ENCODE measurements at places on chromosomes 7 and 10. TPM values are rescaled to one million over a fixed set of nuclear protein-coding genes. Genes with fewer than 3 reads are reported as not detected.

GRCh38 chr10:93069245-93069561 lies 4.5 kb upstream of the CYP26A1 start:
- no peak overlapping the region for H3K4me3 ChIP-seq
- no peak for DNase-seq
- peaks cover 100% of the 10 kb centered on the region for H3K27me3 ChIP-seq
- H3K27ac ChIP-seq = no peak overlapping the region
- H3K36me3 ChIP-seq = no peaks in the 10 kb centered on the region

- peaks cover 28% of the 10 kb centered on the region for H3K27me3 ChIP-seq
- H3K4me1 ChIP-seq = peaks cover 4% of the 10 kb centered on the region
- no peaks in the 10 kb centered on the region for H3K36me3 ChIP-seq
- peak overlapping the region; percentile 96 for H3K27ac ChIP-seq
- no peak for DNase-seq
- no peak overlapping the region for H3K4me3 ChIP-seq
These were observed 2.1 kb downstream of the BAIAP2L1 start for GRCh38 chr7:98398567-98399372.

Gene SLC29A4
- 1.1 TPM for total RNA-seq

DNA sequence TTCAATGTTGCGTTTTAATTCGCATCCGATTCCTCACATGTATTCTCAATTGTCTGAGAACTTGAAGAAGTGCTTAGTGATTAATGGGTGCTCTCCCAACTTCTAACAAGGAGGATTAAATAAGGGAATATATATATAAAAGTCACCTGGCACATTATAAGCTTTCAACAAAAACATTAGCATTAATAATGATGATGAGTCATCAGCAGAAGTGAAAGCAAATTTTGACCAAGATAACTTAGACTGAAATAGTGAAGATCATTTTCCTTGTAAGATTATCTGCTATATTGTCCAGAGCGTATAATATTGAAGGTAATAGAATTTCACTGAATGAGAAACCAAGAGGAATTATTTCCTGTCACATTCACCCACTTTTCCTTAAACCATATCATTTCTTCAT lies 8.5 kb downstream of the ASAH2 start:
- no peaks in the 10 kb centered on the region for H3K4me1 ChIP-seq
- no peaks in the 10 kb centered on the region for H3K27me3 ChIP-seq
- H3K36me3 ChIP-seq = no peaks in the 10 kb centered on the region
- no peak overlapping the region for H3K4me3 ChIP-seq

DNA sequence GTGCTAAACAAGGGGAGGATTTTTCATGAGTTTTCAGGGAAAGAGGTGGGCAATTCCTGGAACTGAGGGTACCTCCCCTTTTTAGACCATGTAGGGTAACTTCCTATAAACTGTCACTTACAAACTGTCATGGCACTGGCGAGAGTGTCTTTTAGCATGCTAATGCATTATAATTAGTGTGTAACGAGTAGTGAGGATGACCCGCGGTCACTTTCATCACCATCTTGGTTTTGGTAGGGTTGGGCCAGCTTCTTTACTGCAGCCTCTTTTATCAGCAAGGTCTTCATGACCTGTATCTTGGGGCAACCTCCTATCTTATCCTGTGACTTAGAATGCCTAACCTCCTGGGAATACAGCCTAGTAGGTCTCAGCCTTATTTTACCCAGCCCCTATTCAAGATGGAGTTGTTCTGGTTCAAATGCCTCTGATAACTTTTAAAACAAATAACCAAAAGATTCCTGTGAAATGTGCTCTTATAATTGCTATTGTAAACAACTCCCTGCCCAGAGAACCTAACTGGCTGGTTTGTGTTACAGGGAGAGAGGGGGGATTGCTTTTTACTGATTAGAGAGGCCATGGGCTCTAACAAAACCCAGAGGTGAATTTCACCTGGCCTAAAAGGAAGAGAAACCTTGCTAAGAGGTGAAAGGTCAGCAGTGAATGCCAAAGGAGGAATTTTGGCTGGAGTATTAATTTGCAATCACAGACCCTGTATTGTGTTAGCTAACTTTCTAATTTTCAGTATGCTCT lies 64.3 kb downstream of the EEPD1 start:
- no peaks in the 10 kb centered on the region for H3K27me3 ChIP-seq
- H3K27ac ChIP-seq = no peak overlapping the region
- no peaks in the 10 kb centered on the region for H3K36me3 ChIP-seq
- H3K4me3 ChIP-seq = no peak overlapping the region
- DNase-seq = no peak
- peaks cover 30% of the 10 kb centered on the region for H3K4me1 ChIP-seq

- no peaks in the 10 kb centered on the region for H3K36me3 ChIP-seq
- H3K27ac ChIP-seq = peak overlapping the region; percentile 65
- H3K27me3 ChIP-seq = no peaks in the 10 kb centered on the region
- no peak overlapping the region for H3K4me3 ChIP-seq
These were observed 49.7 kb upstream of the GLCCI1 start for GRCh38 chr7:7918736-7919448.

GRCh38 chr10:44172883-44173607 lies 211.9 kb downstream of the CXCL12 start:
- DNase-seq = no peak
- H3K36me3 ChIP-seq = no peaks in the 10 kb centered on the region
- H3K4me3 ChIP-seq = no peak overlapping the region
- no peak overlapping the region for H3K27ac ChIP-seq

Gene OR2A12
- total RNA-seq = not detected

- H3K4me3 ChIP-seq = no peak overlapping the region
- H3K36me3 ChIP-seq = no peaks in the 10 kb centered on the region
- peaks cover 2% of the 10 kb centered on the region for H3K27me3 ChIP-seq
These were observed 142.1 kb downstream of the PAXIP1 start for GRCh38 chr7:154860621-154861375.

- no peak overlapping the region for H3K27ac ChIP-seq
- no peak for DNase-seq
- no peaks in the 10 kb centered on the region for H3K36me3 ChIP-seq
- H3K4me3 ChIP-seq = no peak overlapping the region
- H3K27me3 ChIP-seq = no peaks in the 10 kb centered on the region
These were observed 8.1 kb downstream of the TMEM248 start for GRCh38 chr7:66929165-66929564.

Gene CALML3
- not detected for total RNA-seq

Gene NUTM2B
- 1.6 TPM for total RNA-seq

- no peak overlapping the region for H3K27ac ChIP-seq
- DNase-seq = no peak
- H3K4me1 ChIP-seq = no peaks in the 10 kb centered on the region
- H3K36me3 ChIP-seq = no peaks in the 10 kb centered on the region
- no peak overlapping the region for H3K4me3 ChIP-seq
These were observed 87.1 kb downstream of the EGFR start for GRCh38 chr7:55105952-55106351.

DNA sequence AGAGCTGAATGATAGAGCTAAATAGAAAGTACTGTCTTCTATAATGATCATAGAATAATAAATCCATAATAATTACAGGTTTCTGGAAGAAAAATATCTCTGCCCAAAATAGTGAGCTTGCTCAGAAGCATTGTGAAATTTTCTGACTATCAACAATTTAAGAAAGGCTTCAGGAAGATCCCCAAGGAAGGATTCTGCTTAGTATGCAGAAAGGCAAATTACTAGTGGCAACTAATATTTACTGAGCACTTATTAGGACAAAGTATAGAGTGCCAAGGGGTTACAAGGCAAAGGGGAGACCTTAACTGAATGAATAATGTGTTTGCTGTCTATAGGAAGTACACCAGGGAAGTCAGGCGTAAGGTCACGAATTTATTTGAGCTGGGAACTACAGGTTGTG lies 158.1 kb upstream of the LRRTM3 start:
- H3K27ac ChIP-seq = no peak overlapping the region
- H3K36me3 ChIP-seq = no peaks in the 10 kb centered on the region
- no peak for DNase-seq
- H3K27me3 ChIP-seq = no peaks in the 10 kb centered on the region

GRCh38 chr7:99141841-99142726 lies 1.8 kb downstream of the SMURF1 start:
- H3K36me3 ChIP-seq = no peaks in the 10 kb centered on the region
- peak overlapping the region; percentile 100 for H3K27ac ChIP-seq
- peak; percentile 76 for DNase-seq
- H3K27me3 ChIP-seq = no peaks in the 10 kb centered on the region

GRCh38 chr10:50373821-50374501 lies 122.6 kb upstream of the ASAH2 start:
- no peaks in the 10 kb centered on the region for H3K4me1 ChIP-seq
- DNase-seq = no peak
- H3K4me3 ChIP-seq = no peak overlapping the region
- H3K27me3 ChIP-seq = no peaks in the 10 kb centered on the region
- no peak overlapping the region for H3K27ac ChIP-seq

Gene PSAP
- total RNA-seq = 667 TPM

- peak; percentile 44 for DNase-seq
- no peaks in the 10 kb centered on the region for H3K36me3 ChIP-seq
- no peak overlapping the region for H3K4me3 ChIP-seq
- peaks cover 3% of the 10 kb centered on the region for H3K4me1 ChIP-seq
These were observed 64.4 kb upstream of the PDGFA start for GRCh38 chr7:584122-584465.

Gene TMEM213
- total RNA-seq = not detected

GRCh38 chr7:21149809-21150208 lies 278.1 kb upstream of the SP4 start:
- no peak overlapping the region for H3K27ac ChIP-seq
- H3K27me3 ChIP-seq = no peaks in the 10 kb centered on the region
- H3K4me3 ChIP-seq = no peak overlapping the region
- no peaks in the 10 kb centered on the region for H3K36me3 ChIP-seq
- no peak for DNase-seq

DNA sequence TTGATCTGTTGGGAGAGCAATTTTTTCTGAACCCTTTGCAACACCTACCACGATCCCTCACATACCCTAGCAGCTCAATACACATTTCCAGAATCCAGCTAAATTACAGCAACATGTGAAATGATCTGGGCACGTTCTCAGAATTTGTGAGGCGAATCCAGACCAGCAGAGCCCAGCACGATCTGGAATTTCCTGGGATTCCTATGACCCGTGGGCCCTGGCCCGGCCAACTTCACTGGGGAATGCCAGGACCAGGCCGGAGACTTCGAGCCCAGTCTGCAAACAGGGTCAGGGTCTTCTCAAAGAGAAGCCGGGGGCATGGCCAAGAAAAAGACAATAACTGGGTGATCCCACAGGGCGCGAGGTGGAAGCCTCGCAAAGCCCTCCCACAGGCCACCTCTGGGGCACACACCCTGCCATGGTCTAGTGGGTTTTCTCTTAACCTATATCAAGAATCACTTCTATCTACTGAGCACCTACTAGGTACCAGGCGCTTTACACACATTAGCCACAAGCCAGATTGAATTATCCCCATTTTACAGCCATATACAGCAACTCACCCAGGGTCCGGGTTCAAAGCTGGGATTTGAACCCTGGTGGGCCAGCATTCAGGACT lies 33.8 kb downstream of the FAM53B start:
- H3K36me3 ChIP-seq = no peaks in the 10 kb centered on the region
- H3K4me1 ChIP-seq = peaks cover 52% of the 10 kb centered on the region
- peak overlapping the region; percentile 76 for H3K27ac ChIP-seq

DNA sequence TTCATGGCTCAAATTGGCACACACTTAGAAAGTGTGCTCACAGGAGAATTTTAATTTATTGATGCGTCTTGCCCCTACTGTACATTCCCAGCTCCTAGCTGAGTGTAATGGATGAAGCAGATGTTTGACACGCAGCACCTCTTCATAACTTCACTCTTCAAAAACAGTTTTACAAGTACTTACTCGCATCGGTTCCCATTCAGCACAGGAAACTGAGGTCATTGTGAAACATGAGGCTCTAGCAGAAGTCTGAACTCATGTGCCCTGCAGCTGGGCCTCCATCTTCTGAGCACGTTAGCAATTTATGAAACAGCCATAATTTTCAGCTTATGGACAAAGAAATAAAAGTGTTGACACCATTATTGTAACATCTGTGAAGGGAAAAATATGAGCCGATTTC lies 558.9 kb upstream of the MGMT start:
- H3K27ac ChIP-seq = no peak overlapping the region
- H3K36me3 ChIP-seq = no peaks in the 10 kb centered on the region

- no peak for DNase-seq
- no peaks in the 10 kb centered on the region for H3K36me3 ChIP-seq
- no peaks in the 10 kb centered on the region for H3K4me1 ChIP-seq
- H3K4me3 ChIP-seq = no peak overlapping the region
- no peak overlapping the region for H3K27ac ChIP-seq
These were observed 43.6 kb downstream of the GUSB start for GRCh38 chr7:65938336-65938895.

- no peaks in the 10 kb centered on the region for H3K27me3 ChIP-seq
- no peak for DNase-seq
- no peaks in the 10 kb centered on the region for H3K36me3 ChIP-seq
- H3K4me1 ChIP-seq = peaks cover 35% of the 10 kb centered on the region
- peak overlapping the region; percentile 77 for H3K27ac ChIP-seq
These were observed 20.0 kb downstream of the NEURL1 start for GRCh38 chr10:103513380-103514060.

Gene NKX6-2
- not detected for total RNA-seq

Gene DNAJB12
- 33.7 TPM for total RNA-seq

- no peak overlapping the region for H3K27ac ChIP-seq
- H3K4me3 ChIP-seq = no peak overlapping the region
- H3K27me3 ChIP-seq = no peaks in the 10 kb centered on the region
- H3K4me1 ChIP-seq = peaks cover 3% of the 10 kb centered on the region
- DNase-seq = no peak
- H3K36me3 ChIP-seq = no peaks in the 10 kb centered on the region
These were observed 205.0 kb upstream of the AHR start for GRCh38 chr7:17093461-17093860.

- H3K27me3 ChIP-seq = no peaks in the 10 kb centered on the region
These were observed 252.2 kb downstream of the WDR37 start for GRCh38 chr10:1308173-1308961.

GRCh38 chr7:110521357-110521911 lies 569.5 kb upstream of the LRRN3 start:
- H3K27ac ChIP-seq = peak overlapping the region; percentile 31
- H3K4me3 ChIP-seq = no peak overlapping the region
- H3K36me3 ChIP-seq = no peaks in the 10 kb centered on the region
- peaks cover 10% of the 10 kb centered on the region for H3K4me1 ChIP-seq
- no peak for DNase-seq

Gene NODAL
- not detected for total RNA-seq

- H3K4me3 ChIP-seq = no peak overlapping the region
- DNase-seq = no peak
- H3K27me3 ChIP-seq = no peaks in the 10 kb centered on the region
- H3K36me3 ChIP-seq = peaks cover 90% of the 10 kb centered on the region
These were observed 26.7 kb downstream of the SEC23IP start for GRCh38 chr10:119919271-119919670.

Gene SGMS1
- 41.9 TPM for total RNA-seq

GRCh38 chr10:66405566-66405965 lies 520.3 kb upstream of the LRRTM3 start:
- no peak for DNase-seq
- H3K36me3 ChIP-seq = no peaks in the 10 kb centered on the region
- H3K27me3 ChIP-seq = no peaks in the 10 kb centered on the region
- H3K27ac ChIP-seq = no peak overlapping the region

Gene SGPL1
- 65.4 TPM for total RNA-seq

- no peaks in the 10 kb centered on the region for H3K27me3 ChIP-seq
- no peak overlapping the region for H3K27ac ChIP-seq
- no peaks in the 10 kb centered on the region for H3K36me3 ChIP-seq
These were observed 8.8 kb upstream of the ABI1 start for GRCh38 chr10:26869528-26869927.

Gene GAD2
- total RNA-seq = not detected

All from transverse colon (tissue), 4 donors.